ENCODE measurements at places on chromosomes 1 and 21.

DNA sequence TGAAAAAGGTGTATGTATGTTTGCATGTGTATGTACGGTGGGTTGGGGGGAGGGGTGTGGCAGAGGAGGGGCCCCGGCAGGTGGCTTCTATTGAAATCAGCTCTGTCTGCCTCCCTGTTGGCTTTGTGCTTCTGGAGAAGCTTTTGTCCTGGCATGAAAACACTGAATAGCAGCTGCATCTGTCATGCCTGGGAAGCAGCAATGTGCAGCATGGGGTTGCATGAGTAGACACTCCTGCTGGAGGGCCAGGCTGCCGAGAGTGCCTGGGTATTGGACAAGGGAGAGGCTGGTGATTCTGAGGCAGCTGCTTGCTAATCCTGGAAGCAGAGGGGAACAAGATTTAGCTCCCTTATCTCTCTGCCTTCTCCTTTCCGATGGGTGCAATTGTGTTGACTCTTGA is 20.5 kb downstream of the MAPKAPK2 start:
- DNase-seq = no peak

GRCh38 chr1:234978397-234979295 is 150.0 kb downstream of the TOMM20 start:
- DNase-seq = peak; percentile 69

DNA sequence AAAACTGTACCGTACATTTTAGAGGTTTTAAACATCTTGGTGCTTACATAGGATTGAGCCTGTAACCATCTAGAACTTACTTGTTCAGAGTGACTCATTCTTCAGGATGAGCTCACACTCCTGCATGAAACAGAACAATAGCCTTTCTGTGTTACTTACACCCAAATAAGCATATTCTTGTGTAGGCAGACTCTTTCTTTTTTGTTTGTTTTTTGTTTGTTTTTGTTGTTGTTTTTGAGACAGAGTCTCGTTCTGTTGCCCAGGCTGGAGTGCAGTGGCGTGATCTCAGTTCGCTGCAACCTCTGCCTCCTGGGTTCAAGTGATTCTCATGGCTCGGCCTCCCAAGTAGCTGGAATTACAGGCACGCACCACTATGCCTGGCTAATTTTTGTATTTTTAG is 3.8 kb upstream of the CA6 start:
- peak; percentile 29 for DNase-seq

GRCh38 chr21:46227811-46228344 is 696 bp downstream of the LSS start:
- no peak for DNase-seq

DNA sequence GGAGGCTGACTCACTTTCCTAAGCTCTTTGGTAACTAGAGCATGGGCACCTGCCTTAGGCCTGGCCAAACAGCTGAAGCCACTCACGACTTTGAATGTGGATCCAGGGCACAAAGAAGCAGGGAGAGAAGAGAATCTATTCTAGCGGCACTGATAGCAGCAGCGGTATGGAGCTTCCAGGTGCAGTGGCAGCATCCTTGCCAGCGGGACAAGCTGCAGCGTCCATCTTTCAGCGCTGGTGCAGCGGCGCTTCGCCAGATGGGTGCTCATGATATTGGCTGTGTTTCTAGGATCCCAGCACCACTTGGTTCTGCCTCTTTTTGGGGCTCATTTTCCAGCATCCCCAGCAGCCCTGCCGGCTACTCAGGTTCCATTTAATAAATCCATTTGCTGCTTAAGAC is 184.2 kb downstream of the SLC44A5 start:
- DNase-seq = no peak

- no peak for DNase-seq
These were observed 25.6 kb downstream of the SEC16B start for GRCh38 chr1:177944016-177944949.

DNA sequence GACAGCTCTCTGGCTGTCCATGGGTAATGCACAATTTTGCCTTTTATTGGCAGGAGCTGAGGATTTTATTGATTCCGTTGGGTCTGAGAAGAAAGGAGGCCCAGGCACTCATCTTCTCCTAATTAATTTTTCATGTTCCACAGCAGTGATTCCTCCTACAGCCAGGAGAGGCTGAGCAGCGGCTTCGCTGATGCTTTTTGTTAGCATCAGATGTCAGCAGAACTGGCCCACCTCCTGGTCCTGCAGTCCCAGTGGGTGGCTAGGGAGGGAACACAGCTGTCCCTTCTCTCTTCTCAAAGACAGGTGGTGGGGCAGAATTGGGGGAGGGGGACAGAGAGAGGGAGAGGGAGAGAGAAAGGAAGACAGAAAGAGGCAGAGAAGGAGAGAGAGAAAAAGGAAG is 5.7 kb downstream of the MT1HL1 start:
- no peak for DNase-seq

DNA sequence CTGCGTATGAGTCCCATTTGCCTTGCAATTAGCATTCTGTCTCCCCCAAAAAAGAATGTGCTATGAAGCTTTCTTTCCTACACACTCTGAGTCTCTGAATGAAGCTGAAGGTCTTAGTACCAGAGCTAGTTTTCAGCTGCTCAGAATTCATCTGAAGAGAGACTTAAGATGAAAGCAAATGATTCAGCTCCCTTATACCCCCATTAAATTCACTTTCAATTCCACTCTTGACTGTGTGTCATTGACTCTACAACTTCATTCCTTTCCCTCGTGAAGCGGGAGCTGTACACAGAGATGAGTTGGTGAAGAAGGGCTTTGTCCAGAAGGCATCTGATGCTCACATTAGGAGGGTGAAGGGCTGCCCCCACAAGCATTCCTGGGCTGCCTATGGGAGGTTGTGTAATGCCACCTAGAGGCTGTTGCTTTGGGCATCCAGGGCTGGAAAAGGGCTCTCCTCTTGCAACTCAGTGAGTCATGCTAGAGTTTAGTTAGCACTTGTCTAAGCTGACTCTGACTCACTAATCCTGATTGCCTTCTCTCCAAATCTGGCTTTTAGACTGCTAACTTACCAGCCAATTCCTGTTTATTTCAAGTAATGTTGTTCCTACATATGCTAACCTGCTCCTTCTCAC is 1.8 kb downstream of the SPRR1B start:
- peak; percentile 25 for DNase-seq

GRCh38 chr1:182754543-182755314 is 34.8 kb upstream of the NPL start:
- no peak for DNase-seq

GRCh38 chr1:228079601-228080263 is 2.8 kb upstream of the ARF1 start:
- no peak for DNase-seq

Data from Caki2 (cell line).